Stimulated activated CD4-positive, alpha-beta T cell treated with anti-CD3 and anti-CD28 coated beads, Interleukin-12 subunit alpha, Interleukin-12 subunit beta, amount 100 ng/mL, for 48 hours (primary cell): ENCODE measurements at places on chromosomes 13 and 19.

DNA sequence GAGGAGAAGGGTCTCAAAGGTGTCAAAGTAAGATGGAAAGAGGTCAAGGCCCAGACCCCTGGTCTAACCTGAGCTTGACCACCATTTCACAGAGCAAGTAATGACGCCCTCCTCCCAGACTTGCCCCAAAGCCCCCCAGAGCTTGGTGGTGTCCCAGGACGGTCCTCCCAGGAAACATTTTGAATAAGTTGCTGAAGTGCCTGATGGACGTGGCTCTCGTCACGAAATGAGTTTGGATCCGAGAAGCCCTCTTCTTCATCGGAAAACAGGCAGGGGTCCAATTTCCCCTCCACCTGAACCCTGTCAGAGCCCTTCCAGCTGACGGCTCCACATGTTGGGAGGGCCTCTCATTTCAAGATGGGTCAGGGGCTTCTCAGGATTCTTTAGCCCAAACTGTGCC, 54.5 kb upstream of the TPM4 start:
- no peak for DNase-seq

DNA sequence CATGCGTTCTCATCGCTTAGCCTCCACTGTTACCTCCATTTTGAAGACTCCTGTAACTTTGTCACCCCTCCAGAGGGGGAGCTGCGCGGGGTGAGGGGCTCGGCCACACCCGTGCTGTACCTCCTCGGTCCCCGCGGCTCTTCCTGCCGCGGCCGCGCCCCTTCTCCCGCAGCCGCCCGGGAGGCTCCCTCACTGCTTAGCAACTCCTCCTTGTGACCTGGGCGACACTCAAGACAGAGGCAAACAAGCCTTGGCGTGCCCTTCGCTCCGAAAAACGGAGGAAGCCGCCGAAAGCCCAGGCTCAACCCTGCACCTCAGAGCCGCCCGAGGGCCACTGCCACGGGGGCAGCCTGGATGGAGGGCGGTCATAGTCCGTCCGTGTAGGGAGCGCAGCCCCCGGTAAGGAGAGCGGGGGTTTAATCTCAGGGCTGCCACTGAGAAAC, 494.3 kb downstream of the FOXO1 start:
- DNase-seq, result no peak

DNA sequence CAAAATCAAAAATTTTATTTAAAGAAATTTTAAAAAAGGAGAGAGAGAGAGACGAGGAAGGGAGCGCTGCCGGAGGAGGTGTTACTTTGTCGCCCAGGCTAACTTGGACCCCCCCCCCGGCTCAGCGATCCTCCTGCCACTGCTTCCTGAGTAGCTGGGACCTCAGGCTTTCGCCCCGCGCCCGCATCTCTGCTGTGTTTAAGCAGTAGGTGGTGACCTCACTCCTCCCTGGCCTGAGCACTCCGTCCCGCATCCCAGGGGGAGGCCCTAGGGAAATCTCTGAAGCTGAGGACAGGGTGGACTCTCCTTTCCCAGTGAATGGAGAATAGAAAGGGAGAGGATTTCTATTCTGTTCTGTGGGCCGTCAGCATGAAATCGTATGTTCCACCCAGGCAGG, 485 bp upstream of the ZNF845 start:
- DNase-seq, result no peak

GRCh38 chr19:48530066-48530720, 18.6 kb upstream of the LMTK3 start:
- DNase-seq, result no peak

DNA sequence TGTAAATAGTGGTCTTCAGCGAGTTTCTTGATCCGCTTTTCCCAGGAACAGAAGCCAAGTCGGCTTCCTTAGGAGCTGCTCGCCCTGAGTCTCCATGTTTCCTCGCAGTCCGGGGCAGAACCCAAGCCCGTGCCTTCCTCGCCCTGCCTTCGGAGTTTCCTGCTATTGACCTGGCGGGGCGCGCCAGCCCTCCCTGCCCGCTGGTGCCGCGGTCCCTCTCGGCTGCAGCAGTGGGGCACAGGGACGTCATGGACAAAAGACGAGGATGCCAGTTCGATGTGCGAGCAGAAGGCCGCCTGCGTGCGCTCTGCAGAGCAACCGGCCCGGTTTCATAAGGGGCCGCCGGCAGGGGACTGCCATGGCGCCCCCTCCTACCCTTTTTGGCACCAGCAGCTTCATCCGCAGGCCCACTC, 156.6 kb downstream of the TM9SF2 start:
- DNase-seq, result no peak

DNA sequence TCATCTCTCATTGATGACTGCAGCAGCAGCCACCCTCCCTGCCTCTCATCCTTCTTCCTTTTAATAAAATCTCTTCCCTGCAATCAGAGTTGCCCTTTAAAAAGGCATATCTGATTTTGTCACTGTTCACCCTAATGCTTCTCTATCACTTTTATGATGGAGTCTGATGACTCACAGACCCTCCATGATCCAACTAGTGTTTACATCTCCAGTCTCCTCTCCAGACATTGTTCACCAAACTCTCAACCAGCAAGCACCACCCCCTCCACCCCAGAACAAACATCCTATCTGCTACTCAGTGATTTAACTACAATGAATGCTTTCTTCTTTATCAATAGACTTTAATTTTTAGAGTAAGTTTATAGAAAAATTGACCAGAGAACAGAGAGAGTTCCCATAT, 59.5 kb downstream of the TNFSF11 start:
- DNase-seq, result no peak

- peak; percentile 56 for DNase-seq
Observed at GRCh38 chr13:95301183-95301967, at the start of gene ABCC4. ABCC4 (minus strand) TSS chr13:95301451; CDS start chr13:95301314, 137 bp downstream.

DNA sequence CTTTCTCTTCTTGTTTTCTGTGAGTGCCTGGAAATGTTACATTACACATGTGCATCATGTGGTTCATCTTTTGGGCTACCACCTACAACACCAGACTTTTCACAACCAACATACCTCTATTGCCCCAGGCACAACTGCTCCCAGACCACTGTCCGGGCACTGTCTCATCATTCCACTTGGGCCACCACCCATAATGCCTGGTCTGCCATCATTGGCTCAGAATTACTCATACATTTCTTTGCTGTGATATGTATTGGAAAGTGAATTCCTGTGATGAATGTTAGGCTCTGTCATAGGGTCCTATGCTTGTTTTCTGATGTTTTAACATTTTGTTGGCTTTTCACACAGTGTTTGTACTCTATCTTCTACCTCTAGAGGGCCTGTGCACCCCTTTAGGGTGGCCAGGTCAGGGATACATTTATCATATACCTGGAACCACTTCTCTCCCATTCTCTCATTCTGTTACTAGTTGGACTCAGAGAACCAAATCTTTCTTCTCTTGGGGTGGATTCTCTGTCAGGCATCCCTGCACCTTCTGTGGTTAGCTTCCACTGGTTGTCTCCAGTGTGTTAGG, 172.8 kb downstream of the NHLRC3 start:
- no peak for DNase-seq
